ENCODE measurements at places on chromosomes 4 and X.

DNA sequence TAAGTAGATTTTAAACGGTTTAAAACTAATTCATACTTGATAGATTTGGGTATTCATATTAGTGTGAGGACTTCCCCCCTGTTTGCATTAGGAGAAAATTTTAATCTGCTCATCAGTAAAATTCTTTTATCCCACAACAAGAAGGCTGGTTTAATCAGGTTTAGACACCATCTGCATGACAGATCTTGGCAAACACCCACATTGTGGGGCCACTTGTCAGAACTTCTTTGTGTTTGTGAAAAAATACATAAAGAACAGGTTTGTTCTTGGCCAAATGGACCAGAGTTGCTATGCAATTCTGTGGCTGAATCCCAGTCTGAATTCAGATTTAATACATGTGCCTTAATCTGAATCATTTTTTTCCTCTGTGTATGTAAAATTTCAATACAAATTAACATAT is 121.1 kb downstream of the REPS2 start:
- DNase-seq = no peak

DNA sequence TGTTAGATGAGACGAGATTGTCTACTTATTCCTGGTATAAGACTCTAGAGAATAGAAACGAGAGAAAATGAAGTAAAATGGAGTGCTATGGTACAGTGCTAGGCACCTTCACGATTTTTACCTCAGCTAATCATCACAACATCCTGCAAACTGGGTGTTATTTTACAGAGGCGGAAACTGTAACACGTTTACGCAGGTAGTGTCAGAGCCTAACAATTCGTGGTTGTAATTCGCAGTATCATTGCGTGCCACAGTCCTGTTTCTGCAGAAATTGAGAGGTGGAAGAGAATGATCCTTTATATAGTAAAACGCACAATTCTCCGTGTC is 383 bp upstream of the TBC1D19 start:
- DNase-seq = no peak

- DNase-seq = no peak
Measured at GRCh38 chr4:151540728-151541388, 131.9 kb downstream of the FHIP1A start.

DNA sequence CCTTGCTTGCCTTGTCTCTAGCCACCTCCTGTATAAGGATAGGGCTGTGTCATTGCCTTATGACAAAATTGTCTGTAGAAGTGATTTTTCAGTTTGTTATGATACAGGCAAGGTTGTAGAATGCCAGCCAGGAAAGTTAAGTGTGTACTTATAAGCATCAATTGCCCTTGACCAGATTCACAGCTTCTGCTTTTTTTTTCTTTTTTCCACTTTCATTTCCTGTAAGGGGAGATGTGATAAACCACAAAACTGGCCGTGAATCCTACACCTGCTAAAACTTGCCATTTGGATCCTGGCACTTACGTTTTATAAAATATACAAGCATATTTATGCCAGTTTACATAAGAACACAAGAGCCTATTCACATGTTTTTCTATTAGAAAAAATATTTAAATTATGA is 35.0 kb upstream of the BMPR1B start:
- no peak for DNase-seq

- DNase-seq = no peak
Measured at GRCh38 chr4:87038837-87039615, 104.2 kb downstream of the AFF1 start.

DNA sequence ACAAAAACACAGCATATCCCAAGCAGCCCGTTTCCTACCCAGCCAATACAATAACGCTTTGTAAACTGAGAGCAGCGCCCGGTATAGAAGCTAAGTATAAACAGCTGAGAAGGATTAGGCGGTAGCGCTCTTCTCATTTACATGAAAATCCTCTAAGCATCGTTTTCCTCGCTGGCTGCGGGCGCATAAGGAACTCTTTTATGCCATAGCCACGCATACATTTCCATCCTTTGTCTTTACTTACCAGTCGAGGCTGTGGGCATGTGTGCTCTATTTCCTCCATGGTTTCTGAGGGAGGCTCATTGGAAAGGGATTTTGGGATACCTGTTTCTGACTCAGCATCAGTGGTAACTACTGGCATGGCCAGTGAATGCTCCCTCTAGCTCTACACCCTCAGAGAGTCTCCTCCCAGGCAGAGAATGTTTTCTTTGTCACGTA is 383 bp downstream of the PCYT1B start:
- DNase-seq = no peak

DNA sequence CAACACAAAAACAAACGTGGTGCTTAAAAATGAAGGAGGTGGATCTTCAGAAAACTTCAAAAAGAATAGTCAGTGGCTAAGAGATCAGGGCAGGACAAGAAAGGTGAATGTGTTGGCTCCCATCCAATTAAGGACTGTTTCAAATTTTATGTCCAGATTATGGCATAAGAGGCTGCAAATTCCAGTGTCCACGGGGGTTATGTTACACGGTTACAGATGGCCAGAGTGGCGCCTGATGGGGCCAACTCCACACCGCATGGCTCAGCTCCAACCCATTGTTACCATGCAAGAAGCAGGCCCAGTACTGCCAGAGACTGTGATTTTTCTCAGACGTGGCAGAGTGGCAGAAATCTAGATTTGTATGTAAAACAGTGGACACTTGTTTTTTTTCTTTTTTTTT is 168.4 kb upstream of the TENM3 start:
- no peak for DNase-seq

DNA sequence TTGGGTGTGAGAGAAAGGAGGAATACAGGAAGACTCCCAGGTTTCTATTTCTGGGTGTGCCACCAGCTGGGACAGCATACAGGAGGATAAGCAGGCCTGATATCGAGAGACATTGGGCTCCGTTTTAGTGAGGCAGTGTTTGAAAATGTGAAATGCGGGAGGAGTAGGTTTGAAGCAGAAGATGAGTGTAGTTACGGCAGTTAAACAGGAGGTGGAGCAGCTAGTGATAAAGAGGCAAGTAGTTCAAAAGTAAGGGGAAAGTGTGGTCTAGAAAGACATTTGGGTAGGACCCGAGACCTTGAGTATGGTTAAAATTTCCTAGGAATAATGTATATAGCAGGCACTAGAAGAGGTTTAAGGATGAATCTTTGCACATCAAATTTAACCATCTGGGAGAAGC is 42.4 kb downstream of the DCUN1D4 start:
- no peak for DNase-seq

- DNase-seq = no peak
Measured at GRCh38 chr4:83783215-83783614, 247.3 kb downstream of the GPAT3 start.

All from SIG-M5 (cell line).